SJCRH30 (cell line): ENCODE measurements at places on chromosomes 5 and 9. TPM values are rescaled to one million over a fixed set of nuclear protein-coding genes. Genes with fewer than 3 reads are reported as not detected.

SLC6A3 gene
- total RNA-seq = 0.04 and 0.23 TPM in 2 replicates

PCDHGA5 gene
- total RNA-seq = 4.7 and 6.9 TPM in 2 replicates

SH3TC2 gene
- total RNA-seq = 11.8 and 14.1 TPM in 2 replicates

CDKN2A gene
- 107 and 128 TPM in 2 replicates for total RNA-seq

DNA sequence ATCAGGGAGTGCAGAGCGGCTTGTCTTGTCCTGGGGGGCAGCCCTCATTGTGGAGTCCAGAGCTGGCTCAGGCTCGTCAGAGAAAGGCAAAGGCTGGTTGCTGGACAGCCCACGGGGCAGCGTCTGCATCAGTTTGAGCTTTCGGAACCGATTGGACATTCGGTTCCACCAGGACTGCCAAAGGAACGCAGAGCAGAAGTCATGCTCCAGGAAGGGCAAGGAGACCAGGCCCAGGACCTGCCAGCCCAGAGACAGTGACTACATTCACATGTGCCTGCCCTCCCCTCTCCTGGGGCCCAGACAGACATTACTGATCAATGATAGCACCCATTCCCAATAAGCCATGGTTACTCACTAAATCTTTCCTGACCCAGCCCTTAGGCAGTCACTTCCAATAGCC lies 18.1 kb downstream of the ANKS6 start:
- no peak for DNase-seq

- no peak for DNase-seq
Measured at GRCh38 chr5:133309984-133310621, 258.3 kb downstream of the HSPA4 start.

- DNase-seq = no peak
Measured at GRCh38 chr9:77978086-77978781, 53.4 kb downstream of the GNAQ start.

DNA sequence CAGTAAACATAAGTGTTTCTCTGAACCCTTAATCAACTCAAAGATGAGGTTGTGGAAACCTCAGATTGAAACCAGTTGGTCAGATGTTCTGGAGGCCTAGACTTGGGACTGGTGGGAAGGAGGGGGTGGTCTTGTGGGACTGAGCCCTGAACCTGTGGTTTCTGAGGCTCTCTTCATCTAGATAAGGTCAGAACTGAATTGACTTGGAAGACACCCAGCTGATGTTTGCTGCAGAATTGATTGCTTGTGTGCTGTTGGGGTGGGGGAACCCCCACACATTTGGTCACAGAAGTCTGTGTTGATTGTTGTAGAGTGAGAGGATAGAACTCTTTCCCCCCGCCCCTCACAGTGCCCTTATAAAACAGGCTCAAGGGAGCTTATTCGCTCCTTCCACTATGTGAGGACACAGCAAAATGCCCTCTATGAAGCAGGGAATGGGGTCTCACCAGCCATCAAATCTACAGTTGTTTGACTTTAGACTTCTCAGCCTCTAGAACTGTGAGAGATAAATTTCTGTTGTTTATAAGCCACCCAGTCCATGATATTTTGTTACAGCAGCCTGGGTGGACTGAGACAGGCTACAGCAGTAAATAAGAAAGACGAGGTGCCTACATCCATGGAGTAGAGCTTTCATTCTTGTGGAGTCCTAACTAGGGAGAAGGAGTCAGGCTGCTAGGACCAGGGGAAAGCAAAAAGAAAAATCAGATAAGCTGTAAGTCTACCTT lies 25.7 kb upstream of the UGCG start:
- DNase-seq = no peak
